H4 (cell line): ENCODE measurements at places on chromosomes 7 and 10.

GRCh38 chr7:131787101-131787500 is 230.7 kb upstream of the PODXL start:
- DNase-seq, result no peak

- DNase-seq, result peak; percentile 37
Measured at GRCh38 chr10:34967335-34967880, 122.7 kb downstream of the CUL2 start.

GRCh38 chr10:70576803-70577517 is 25.6 kb downstream of the PRF1 start:
- no peak for DNase-seq

DNA sequence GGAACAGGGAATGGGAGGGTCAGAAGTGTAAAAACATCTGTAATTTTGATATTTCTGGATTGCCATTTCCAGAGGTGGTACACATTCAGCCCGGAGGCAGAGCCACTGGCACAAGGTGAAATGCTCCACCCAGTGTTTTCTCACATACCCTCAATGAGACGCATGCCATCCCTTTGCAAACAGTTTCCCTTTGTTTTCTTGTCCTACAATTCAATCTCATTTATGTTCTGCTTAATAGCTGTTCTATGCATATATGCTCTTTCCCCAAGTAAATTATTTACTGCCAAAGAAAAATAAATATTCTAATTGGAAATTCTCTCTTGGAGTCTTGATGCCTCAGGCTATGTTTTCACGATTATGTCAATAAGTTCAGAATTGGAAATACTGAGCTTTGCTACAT is 369.7 kb upstream of the AKR1E2 start:
- DNase-seq, result no peak

DNA sequence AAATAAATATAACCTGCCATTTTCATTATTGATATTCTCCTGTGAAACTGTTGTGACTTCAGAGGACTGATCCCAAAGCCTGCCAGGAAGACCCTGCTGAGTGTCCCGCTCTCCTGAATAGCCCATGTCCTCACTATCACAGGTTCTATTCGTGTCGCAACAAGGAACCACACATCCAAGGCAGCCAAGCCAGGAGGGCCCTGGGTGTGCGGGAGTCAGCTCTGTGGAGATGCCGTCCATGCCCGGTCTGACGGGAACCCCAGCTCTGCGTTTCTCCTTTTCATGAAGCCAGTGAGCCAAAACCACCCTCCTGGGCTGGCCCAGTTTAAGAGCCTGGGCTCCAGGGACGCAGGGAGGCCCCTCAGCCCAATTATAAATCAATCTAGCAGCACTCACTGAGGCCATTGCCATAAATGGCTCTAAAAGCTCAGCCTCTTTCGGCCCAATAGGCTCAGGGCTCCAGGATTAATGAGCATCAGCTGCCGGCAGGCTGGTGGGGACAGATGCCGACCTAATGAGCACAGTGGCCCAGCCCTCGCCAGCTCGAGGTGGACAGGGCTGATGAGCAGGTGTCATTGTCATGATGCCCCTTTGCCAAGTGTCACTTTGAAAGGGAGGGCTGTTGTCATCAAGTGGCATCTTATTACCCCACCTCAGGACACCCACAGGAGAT is 177.9 kb downstream of the PLXNA4 start:
- DNase-seq, result no peak

DNA sequence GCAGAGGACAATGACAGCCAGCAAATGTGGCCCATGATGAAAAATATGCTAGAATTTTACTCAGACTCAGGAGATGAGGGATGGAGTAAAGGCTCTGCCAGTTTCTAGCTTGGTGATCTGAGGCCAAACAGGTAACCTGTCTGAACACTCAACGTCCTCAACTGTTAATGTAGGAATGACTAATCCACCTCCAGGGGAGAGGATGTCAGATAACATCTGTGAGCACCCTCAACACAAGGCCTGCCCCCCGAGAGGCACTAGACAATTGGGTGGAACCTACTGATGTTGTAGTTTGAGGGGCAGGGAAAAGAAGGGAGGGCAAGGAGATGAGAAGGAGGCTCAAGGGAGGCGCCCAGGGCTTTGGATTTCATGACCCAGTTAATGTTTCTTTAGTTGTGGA is 445.1 kb downstream of the PLXNA4 start:
- DNase-seq, result no peak

DNA sequence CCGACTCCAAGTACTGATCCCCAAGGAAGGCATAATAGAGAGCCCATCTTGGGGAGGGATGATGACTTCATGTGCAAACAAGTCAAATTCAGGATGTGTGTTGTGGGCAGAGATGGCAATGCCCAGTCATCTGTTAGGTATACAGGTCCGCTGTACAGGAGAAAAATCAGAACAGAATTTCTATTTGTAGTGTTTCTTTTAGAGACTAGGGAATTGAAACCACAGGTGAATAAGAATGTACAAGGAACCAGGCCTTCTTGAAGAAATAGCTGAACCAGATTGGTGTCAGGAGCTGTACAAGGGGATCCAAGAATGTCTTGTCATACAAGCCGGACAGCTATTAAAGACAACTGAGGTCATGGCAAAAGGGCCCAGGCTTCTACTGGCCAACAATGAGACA is 147.9 kb downstream of the PFKFB3 start:
- DNase-seq, result no peak

DNA sequence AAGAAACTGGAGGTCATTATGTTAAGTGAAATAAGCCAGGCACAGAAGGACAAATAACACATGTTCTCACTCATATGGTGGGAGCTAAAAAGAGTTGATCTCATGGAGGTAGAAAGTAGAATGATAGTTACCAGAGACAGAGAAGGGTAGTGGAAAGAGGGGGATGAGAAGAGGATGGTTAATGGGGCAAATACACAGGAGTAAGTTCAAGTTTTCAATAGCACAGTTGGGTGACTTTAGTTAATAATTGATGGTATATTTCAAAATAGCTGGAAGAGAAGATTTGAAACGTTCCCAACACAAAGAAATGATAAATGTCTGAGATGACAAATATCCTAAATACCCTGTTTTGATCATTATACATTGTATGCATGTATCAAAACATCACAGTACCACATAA is 261.8 kb downstream of the THSD7A start:
- DNase-seq, result no peak

GRCh38 chr7:27243340-27244163 is 950 bp downstream of the EVX1 start:
- DNase-seq, result no peak

- no peak for DNase-seq
Measured at GRCh38 chr7:34564091-34564490, 93.9 kb upstream of the NPSR1 start.

DNA sequence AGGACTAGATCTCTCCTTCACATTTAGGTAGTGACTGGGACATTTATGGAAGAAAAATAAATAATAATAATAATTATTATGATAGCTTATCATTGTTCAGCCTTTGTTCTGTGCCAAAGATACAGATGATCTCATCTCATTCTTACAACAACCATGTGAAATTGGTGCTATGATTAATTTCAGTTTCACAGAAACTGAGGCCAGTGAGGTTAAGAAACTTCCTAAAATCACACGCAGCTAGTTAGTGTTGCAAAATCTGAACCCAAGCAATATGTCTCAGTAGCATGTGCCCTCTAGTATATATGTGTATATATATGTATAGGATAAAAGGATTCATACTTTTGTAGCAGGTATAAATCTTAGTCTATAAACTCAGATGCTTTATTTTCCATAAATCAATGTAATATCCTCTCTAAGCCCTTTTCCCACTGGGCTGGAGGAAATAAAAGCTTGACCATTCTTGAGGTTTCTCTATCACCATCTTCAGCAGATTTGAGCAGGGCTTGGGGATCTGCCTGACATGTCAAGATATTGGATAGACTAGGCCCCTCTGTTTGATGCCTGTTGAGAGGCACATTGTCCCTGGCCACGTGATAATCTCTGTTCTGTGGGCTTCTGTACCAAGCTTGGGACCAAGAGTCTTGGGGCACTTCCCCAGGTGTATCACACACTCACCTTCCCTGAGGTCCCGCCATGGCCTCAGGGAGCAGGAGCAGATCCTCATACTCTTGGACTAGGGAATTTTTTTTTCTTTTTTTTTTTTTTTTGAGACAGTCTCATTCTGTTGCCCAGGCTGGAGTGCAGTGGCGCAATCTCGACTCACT is 172.6 kb upstream of the NRP1 start:
- no peak for DNase-seq

GRCh38 chr10:117178190-117178589 is 19.1 kb upstream of the KCNK18 start:
- DNase-seq, result no peak

DNA sequence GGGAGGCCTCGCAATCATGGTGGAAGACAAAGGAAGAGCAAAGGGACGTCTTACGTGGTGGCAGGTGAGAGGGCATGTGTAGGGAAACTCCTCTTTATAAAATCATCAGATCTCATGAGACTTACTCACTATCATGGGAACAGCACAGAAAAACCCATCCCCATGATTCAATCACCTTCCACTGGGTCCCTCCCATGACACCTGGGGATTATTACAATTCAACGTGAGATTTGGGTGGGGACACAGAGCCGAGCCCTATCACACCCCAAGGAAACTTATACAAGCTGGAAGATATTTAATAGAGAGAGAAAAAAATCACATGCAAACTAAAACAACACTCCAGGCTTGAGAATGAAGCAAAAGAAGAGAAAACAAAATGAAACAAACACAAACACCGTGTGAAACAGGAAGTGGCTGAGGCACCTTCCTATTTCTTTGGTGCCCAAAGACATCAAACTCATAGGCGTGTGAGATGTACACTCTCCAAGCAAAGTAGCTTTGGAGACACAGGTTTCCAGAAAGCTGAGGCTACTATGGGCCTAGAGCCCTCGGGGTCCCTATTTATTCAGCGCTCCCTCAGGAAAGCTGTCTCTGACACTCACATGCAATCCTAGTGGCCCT is 97.2 kb downstream of the PRKCQ start:
- no peak for DNase-seq

GRCh38 chr7:82816272-82816671 is 346.4 kb downstream of the PCLO start:
- DNase-seq, result peak; percentile 19

GRCh38 chr10:124025152-124025551 is 68.2 kb downstream of the CHST15 start:
- DNase-seq, result peak; percentile 19

- no peak for DNase-seq
Measured at GRCh38 chr10:124176349-124177179, 83.2 kb upstream of the CHST15 start.

DNA sequence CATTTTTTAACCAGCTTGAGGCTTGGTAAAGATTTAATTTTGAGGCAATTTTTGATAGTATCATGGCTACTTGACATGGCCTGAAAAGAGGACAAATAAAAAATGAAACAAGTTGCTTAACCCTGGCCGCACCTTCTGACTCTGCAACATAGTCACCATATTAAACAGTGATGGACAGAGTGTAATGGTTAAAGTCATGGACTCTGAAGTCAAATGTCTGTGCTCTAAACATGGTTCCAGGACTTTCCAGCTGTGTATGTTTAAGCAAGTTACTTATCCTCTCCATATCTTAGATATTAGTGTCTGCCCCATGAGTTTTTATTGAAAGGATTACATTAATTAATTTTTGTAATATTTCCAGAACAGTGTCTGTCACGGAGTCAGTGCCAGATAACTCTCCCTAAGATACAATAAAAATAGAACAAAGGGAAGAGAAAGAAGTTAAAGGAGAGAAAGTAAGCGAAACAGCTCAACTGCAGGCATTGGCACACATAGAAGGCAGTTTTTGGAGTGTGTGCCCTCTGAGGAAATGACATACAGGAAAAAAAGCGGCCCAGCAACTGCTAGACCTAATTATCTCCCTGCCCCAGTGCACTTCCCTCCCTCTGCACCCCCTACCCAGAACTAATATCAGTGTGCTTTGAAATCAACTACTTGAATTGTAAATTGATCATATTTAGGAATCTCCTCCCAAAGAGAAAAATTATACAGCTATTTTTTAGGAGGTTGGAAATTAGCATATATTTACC is 65.3 kb downstream of the MACC1 start:
- peak; percentile 80 for DNase-seq

- DNase-seq, result no peak
Measured at GRCh38 chr7:69751026-69751425, 152.8 kb downstream of the AUTS2 start.

DNA sequence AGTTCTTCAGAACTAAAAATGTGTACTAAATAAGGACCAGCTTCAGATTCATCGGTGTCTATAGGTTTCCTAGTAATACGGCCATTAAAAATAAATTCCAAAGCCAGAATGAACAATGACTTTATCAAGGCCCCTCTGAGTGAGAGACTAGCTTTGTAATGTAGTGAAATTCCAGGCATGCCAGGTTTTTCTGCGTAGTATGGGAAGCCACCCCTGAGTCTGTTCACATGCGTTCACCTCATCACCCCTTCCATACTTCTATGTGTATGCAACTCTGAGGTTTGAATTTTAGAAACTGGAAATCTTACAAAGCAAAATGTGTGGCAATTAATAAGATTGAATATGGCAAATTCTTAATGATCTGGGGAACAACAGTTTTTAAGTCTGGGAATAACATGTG is 24.5 kb downstream of the RNF32 start:
- DNase-seq, result no peak

DNA sequence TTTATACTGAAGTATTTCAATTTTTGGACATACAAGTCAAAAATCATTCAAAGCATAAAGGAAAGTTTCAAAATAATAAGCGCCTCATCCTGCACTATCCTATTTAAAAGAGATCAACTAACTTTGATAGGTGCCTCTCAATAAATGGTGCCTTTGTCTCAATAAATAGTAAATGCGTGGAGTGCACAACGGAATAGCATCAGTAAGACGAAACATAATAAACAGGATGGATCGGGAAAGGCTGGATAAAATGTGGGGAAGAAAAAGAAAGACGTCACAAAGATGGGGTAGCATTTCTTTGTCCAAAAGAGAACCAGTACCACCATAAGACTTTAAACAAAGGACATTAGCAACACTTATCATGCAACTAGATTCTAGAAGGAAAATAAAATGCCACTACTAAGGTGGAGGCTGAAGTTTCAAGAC is 571 bp upstream of the PRKAR2B start:
- no peak for DNase-seq

- DNase-seq, result no peak
Measured at GRCh38 chr10:7484456-7485243, 73.8 kb upstream of the SFMBT2 start.

- DNase-seq, result no peak
Measured at GRCh38 chr7:143485094-143485493, 7.4 kb downstream of the TAS2R41 start.

- DNase-seq, result no peak
Measured at GRCh38 chr7:51256209-51256781, 60.3 kb downstream of the COBL start.

DNA sequence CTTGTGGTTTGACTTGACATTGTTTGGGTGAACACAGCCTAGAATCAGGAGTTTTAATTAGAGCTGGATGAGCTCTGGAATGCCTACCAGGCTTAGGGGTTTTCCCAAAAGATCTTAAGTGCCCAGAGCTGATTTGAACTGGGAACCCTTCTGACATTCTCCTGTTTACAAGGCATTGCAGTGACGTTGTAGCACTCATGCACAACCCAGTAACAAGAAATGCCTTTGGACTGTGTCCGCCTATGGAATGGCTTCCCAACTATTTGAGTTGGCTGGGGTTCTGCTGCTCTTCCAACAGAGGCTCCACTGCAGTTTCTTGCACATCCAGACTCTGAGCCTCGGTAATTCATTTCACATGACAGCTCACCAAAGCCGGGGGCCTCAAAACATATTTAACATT is 76.7 kb upstream of the MKX start:
- no peak for DNase-seq
